ENCODE measurements at places on chromosomes 16 and 17. TPM values are rescaled to one million over a fixed set of nuclear protein-coding genes. Genes with fewer than 3 reads are reported as not detected.

Gene SPNS2
- total RNA-seq: 0.66 TPM

Gene TMUB2
- 23.5 TPM for total RNA-seq

Gene TMEM235
- not detected for total RNA-seq

Gene TMEM100
- total RNA-seq: 0.25 TPM

Gene FOXO3B
- 1.4 TPM for total RNA-seq

Gene PMFBP1
- under 0.01 TPM for total RNA-seq

Gene KRT39
- not detected for total RNA-seq
